Fibroblast of the aortic adventitia (primary cell): ENCODE measurements at places on chromosomes 16 and 17.

- no peak for DNase-seq
Measured at GRCh38 chr17:56727876-56728617, 105.7 kb downstream of the C17orf67 start.

DNA sequence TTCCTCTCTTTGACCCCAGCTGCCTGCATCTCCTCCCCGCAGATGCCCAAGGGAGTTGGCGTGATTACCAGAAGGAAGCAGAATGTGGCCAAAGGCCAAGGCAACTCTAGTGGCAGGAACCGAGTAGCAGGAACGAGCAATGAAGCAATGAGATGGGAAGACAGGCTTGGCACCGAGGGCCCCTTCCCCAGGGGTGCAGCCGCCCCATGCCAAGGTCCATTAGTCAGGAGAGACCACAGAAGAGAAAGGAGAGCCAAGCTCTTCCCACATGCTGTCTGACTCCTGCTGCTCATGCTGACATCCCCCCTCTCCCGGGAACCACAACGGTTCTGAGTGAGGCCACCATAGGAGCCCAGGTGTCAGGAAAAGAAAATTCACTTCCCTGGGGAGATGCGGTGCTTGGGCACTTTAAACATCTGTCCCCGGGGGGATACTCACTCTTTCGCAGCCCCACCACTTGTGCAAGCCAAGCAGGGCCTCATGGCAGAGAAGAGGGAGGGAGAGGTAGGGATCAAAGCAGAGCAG is 67.4 kb downstream of the MYO18A start:
- DNase-seq, result peak; percentile 80

DNA sequence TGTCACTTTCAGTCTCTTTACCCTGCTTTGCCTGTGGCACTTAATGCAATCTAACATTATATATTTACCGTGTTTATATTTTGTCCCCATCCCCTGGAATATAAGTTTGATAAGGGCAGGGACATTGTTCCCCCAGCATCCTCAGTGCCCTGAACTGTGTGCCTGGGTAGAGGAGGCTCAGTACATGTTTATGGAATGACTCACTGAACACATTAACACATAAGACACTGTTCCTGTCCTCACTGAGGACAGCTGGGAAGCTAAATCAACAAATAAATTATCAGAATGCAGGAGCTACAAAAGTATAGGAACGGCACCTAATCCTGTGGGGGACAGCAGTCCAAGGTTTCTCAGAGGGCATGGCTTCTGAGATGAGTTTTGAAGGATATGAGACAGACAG is 27.8 kb downstream of the GRIN2A start:
- DNase-seq, result no peak

GRCh38 chr16:85187002-85187401 is 74.7 kb upstream of the CIBAR2 start:
- DNase-seq, result peak; percentile 44

GRCh38 chr17:10738521-10739258 is 8.9 kb upstream of the TMEM220 start:
- DNase-seq, result peak; percentile 17

GRCh38 chr16:57615813-57616212 is 12.6 kb upstream of the ADGRG1 start:
- DNase-seq, result no peak

DNA sequence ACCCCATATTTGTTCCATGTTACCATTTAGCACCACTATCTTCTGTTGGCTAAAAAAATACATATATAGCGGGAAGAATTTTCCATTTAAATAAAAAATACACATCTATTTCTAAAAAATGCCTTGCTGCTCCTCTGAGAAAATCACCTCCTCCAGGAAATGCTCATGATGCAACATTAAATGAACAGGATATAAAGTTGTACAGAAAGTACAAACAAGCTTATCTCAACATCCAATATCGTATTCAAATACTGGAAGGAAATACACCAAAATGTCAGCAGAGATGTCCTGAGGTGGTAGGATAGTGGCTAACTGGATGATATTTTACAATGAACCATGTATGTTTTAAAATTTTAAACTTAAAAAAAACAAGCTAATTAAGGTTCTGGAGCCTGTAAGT is 21.3 kb downstream of the GNA13 start:
- no peak for DNase-seq

GRCh38 chr17:63458478-63458877 is 12.4 kb upstream of the CYB561 start:
- DNase-seq, result no peak

DNA sequence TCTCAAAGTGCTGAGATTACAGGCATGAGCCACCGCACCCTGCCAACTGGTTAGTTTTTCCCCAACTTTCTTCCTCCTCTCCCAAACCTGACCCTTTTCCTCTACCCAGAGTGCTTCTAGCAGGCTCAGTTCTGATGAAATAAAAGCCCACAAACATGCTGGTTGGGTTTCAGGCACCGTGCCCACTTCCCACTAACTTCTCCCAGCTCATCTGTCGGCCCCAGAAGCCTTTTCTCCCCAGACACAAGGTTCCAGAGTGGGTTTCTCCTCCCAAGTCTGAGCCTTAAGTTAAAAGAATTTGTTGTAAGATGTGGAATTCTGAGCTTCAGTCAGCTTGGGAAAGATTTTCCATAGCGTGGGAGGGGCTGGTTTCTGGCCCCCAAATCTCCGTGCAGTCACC is 11.5 kb upstream of the SCN4A start:
- peak; percentile 80 for DNase-seq

DNA sequence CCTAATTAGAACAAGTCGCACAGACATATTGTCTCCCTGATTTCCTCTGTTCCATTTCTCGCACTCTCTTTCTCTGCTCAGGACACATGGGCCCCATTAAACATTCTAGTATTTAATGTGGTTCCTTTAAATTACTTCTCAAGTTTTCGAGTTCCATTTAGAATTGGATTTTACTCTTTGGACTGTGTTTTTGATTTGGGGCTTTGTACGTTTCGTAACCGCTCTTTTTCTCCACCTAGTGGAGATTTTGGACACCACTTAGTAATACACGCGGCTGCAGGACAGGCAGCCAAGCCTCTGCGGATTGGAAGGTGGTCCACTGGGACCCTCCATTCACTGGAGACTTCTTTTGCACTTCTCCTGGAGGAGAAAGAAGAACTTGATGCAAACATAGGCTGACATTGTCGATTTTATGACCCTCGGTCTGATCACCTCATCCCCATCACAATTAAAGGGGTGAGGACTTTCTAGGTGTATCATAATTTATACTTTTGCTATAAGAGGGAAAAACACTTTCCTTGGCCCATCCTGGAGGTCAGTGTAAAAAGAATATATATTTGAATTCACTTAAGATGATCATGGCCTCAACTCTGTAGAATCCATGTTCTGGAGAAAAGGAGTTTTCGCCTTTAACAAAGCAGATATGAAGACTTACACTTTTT is 85.7 kb downstream of the NOG start:
- peak; percentile 51 for DNase-seq

GRCh38 chr17:5352681-5353289 is 66.7 kb downstream of the NUP88 start:
- no peak for DNase-seq

DNA sequence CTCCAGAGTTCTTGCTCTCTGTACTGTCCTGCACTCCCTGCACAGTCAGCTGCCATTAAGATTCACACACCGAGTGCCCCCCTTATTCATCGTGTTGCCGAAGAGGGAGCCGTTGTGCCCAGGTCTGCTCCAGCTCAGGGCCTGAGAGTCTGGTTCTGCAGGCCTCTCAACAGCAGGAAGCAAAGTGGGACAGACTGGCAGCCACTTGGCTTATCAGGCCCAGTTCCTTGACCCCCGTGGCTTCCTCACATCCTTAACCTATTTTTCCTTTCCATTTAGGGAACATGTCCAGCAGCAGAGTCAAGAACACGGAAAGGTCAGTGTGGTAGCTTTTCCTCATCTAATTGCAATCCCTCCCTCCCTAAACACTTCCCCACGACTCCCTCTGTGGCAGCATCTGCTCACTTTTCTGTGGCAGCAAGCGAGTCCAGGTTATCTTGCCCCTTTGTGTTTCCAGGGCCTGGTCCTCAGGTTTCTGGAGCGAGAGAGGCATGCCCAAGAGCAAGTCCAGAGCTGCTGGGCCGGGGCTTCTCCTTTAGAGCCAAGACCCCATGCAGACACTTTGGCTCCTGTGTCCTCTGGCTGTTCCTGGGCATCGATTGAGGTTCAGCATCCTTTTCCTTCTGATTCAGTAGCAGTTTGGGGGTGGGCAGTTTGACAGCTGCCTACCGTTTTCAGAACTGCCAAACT is 22.1 kb upstream of the ADAM11 start:
- no peak for DNase-seq

GRCh38 chr17:7432296-7432695 is 2.9 kb upstream of the TMEM102 start:
- DNase-seq, result no peak

- no peak for DNase-seq
Measured at GRCh38 chr17:10052106-10052813, 146.1 kb downstream of the GAS7 start.

DNA sequence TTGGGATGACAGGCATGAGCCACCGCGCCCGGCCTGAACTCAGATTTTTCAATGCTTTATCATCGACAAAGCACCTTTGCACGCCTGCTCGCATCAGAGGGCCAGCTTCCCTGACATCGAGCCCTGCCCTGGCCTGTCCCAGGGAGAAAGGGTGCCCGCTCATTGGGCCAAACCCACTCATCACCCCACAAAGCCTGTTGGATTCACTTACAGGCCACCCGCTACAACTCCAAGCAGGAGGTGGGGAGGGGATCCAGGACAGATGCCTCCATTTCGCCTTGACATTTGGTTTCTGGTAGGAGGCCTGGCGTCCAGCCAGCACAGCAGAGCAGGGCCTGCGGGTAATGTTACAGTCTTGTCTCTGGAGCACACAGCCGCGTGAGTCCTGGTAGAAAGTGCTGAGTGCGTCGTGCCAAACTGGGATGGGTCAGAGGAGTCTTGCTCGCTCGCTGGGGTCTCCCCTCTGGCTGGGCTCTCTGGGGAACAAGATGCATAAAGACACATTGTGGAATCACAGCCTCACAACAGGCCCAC is 19.8 kb downstream of the SMTNL2 start:
- peak; percentile 50 for DNase-seq

DNA sequence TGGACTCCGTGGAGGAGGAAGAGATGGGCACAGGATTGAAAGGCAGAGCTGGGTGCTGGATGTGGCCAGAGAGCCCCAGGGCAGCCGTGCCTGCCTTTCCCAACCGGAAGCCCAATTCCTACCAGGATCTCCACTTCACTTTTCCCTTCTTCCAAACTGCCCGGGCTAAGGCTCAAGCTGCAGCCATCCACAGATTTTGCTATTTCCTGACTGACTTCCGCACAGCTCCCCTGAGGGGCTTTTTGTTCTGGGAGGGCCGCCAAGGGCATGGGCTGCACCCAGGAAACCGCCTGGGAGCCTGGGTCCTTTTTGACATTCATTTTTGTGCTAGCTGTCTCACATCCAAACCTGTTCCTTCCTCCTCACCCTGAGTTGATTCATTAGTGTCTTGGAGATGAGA is 4.2 kb downstream of the SHISA6 start:
- DNase-seq, result no peak

- peak; percentile 34 for DNase-seq
Measured at GRCh38 chr16:89261691-89262563, 44.4 kb downstream of the ZNF778 start.

DNA sequence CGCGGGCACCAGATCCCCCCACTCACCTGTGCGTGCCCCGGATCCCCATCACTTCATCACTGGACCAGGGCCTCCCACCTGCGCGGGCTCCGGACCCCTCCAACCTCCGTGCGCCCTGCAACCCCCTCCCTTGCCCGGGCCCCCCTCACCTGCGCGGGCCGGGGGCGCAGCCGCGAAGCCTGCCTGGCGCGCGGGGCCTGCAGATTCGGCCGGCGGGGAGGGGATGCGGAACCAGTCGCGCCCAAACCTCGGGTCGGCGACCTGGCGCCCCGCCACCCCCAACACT is 202 bp downstream of the CEP131 start:
- no peak for DNase-seq

DNA sequence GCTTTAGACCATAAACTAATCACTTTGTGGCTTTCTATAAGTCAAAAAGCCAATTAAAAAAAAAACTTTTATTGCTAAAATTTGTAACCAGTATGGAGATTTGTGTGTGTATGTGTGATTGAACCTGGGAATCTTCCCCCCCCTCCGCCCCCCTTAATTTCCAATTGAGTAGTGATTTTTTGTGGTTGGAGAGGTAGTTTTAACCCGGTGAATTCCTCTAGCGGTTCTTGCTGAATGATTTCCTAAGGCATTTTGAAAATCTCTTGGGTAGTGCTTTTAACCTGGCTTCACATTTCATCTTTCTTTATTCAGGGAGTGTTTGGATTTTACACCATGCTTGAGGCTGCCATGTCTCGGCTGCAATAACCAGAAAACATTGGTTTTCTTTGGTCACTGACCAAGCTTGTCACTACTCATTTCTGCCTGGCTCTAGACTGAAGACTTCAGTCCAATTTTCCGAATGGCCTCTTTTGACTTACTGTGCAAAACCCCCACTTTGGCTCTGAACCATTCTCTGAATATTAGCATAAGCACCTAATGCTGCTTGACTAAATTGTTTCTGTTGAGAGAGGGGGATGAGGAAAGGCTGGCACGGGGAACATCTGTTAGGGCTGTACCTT is 35.6 kb downstream of the PRKCA start:
- DNase-seq, result peak; percentile 59
